NCI-H2107 (cell line): ENCODE measurements at places on chromosomes 16 and 17.

- DNase-seq: no peak
Measured at GRCh38 chr17:79088247-79088996, 13.8 kb downstream of the ENGASE start.

- no peak for DNase-seq
Measured at GRCh38 chr17:64608571-64608981, 53.5 kb downstream of the SMURF2 start.

DNA sequence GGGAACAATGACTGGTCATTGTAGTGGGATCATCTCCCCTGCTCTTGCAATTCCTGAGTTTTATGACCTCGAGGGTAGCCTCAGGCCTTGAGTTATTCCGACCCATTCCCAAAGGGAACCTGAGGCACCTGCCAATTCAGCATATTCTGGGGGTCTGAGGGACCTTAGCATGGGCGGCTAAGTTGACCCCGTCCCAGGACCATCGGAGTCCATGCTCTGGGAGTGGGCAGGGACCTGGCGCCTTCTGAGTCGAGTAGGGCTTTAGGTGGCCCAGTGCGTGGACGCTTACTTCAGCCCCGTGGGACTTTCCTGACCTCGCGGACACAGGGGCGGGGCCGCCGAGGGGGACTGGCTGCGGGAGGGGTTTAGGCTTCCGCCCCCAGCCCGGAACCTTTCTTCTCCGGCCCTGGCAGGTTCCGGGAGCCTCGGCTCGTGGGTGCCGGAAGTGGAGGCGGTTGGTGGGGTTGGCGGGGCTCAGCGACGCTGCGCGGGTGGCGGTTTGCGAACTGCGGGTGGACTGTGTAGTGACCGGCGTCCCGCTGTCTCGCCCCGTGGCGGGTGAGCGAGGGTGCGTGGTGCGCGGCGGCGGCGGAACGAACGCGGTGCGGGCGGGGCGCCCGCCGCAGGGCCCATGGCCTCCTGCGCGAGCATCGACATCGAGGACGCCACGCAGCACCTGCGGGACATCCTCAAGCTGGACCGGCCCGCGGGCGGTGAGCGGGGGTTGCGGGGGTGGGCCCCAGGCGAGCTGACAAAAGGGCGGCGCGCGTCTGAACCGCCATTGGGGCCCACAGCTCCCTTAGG is at the start of gene EDC4:
Gene EDC4 (plus strand): TSS at position 422 of the 804 bp plus-strand sequence. CDS start 210 bp downstream, at position 632.
- peak; percentile 32 for DNase-seq

- DNase-seq: no peak
Measured at GRCh38 chr17:9414471-9414870, 161.1 kb downstream of the STX8 start.

DNA sequence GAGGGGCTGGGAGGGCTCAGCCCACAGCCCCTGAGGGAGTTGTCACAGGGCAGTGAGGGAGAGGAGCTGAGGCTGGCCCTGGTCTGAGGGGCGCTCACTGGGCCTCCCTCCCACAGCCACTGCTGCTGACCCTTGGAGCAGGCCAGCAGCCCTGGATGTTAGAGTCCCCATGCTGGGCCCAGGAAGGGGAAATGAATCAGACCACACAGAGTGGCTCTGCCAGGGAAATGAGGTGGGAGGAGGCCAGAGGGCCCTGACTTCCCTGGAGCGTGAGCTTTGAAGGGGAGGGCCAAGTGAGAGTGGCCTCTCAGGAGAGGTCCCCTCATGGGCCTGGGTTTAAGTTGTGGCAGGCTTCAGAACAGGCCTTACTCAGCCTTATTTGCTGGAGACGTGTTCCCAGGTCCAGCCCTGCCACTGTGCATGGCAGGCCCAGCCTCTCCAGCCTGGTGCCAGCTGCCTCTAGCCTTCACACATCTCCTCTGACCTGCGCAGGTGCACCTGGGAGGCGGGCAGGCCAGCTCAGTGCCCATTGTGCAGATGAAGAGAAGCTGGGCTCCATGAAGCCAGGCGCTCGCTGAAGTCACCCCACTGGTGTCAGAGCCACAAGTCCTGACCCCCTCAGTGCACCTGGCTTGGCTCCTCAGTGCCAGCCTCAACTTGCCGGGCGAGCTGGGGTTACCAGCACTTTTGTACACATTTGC is 15.4 kb downstream of the GPT2 start:
- DNase-seq: no peak

DNA sequence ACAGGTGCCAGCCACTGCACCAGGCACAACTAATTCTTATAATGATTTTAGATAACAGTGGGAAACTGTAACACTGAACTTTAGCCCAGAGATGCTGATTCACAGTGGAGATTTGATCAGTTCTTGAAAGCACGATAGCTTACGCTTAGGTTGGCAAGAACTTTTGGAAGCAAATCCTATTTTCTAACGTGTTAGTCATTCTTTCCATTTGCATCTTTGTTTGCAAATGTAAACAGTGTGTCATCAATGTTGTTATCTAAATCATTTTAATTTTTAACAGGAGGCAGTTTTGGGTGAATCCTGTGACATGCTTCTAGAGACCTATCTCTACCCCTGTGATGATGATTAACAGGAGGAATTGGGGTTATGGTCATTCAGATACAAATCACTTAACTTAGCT is 35.7 kb upstream of the GNA13 start:
- DNase-seq: no peak

- no peak for DNase-seq
Measured at GRCh38 chr17:28643983-28644786, 773 bp downstream of the BLTP2 start.

GRCh38 chr17:35170968-35171771 is 23.0 kb downstream of the SLC35G3 start:
- no peak for DNase-seq

GRCh38 chr16:72092832-72093447 is 480 bp downstream of the TXNL4B start:
- no peak for DNase-seq

- no peak for DNase-seq
Measured at GRCh38 chr17:34365340-34365739, 2.3 kb upstream of the CCL1 start.

GRCh38 chr16:2008009-2008526 is 1.6 kb downstream of the ZNF598 start:
- DNase-seq: no peak

DNA sequence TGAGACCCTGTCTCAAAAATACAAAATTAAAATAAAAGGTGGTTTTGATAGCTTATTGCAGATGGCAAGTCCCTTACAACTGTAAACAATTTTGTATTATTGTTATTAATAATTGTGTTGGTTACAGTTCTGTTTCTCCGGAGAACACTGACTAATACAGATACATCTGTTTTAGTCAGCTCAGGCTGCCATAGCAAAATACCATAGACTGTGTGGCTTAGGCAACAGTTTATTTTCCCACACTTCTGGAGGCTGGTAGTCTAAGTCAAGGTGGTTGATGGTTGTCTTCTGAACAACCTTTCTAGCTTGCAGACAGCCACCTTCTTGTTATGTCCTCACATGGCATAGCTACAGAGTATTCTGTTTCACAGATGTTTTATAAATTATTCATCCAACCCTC is 14.2 kb upstream of the IL21R start:
- no peak for DNase-seq

DNA sequence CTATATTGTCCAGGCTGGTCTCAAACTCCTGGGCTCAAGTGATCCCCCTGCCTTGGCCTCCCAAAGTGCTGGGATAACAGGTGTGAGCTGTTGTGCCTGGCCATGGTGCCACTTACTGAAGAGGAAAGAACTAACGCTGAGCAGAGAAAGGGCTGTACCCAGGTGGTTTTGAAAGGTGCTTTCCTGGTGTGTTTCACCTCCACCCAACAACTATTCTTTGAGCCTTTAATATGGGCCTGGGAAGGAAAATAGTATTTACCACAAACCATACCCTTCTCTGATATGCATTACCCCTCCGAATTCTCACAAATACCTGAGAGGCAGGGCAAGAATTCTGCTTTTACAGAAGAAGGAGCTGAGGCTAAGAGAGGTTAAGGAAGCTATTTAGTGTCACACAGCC is 24.8 kb downstream of the KPNA2 start:
- DNase-seq: no peak

- no peak for DNase-seq
Measured at GRCh38 chr16:76059186-76059585, 218.0 kb upstream of the CNTNAP4 start.

- DNase-seq: no peak
Measured at GRCh38 chr17:15654886-15655561, 29.1 kb downstream of the TRIM16 start.

DNA sequence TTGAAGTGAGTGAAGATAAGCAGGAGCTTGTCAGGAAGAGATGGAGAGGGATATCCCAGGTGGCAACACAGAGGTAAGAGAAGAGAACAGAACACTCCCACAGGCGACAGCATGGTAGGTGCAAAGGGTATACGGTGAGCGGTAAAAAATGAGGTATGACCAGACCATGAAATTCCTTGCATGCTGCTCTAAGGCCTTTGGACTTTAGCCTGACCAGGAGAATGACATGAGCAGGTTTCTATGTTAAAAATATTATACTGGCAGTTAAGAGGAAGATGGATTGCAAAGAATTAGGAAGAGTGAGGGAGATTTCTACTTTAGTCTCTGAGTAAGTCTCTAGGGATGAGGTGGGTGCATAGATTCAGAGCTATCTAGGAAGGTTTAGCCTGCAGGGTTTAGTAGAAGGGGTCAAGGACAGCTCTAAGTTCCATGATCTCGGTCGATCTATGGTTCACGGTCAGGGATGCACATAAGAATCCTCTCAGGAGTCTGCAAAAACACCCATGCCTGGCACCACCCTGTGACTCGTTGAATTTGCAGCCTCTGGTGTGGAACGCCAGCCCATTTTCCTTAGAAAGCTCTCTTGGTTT is 65.7 kb downstream of the HLF start:
- no peak for DNase-seq

- DNase-seq: no peak
Measured at GRCh38 chr17:57562184-57562698, 182.9 kb downstream of the CCDC182 start.

DNA sequence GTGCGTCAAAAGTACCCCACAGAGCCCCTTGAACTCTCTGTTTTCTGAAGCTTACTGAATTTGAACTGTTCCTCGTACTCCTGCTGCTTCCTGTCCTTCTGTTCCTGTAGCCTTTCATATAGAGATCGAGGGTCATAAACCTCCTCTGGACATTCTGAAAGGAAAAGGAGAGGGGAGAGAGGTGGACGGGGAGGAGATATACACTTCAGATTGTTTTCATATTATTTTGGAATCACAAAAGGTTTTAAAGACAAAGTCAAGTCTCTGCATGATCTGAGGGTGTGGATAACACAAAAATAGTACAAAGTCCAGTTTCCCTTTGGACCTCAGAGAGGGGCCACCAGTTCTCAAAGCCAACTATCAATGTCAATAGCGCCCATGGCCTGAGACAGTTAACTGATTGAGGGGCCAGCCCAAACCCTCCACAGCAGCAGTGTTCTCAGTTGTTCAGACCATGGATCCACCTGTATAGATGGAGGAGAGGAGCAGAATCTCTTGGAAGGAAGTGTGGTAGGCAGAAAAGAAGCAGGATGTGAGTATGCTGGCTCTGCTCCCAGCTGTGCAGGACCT is 13.0 kb downstream of the PSME3IP1 start:
- DNase-seq: no peak

DNA sequence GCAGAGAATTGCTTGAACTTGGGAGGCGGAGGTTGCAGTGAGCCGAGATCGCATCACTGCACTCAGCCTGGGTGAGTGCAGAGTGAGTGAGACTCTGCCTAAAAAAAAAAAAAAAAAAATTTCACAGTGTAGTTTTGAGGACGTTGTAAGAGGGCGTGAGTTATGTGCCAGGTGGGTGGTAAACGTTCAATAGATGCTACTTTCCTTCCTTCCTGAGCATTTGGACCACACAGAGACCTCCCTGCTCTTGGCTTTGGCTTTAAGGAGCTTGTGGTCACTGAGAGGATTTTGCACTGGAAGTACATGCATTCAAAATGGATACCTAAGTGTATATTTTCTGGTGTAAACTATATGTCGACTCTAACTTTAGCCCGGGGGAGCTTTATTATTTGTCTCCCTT is 30.5 kb downstream of the SOST start:
- DNase-seq: no peak

GRCh38 chr16:1543085-1543896 is 9.8 kb downstream of the TMEM204 start:
- no peak for DNase-seq

GRCh38 chr17:31060791-31061550 is 33.8 kb upstream of the NF1 start:
- no peak for DNase-seq

GRCh38 chr17:5405400-5405799 is 14.1 kb downstream of the NUP88 start:
- DNase-seq: no peak

GRCh38 chr16:14335297-14335696 is 264.2 kb downstream of the MRTFB start:
- DNase-seq: no peak

DNA sequence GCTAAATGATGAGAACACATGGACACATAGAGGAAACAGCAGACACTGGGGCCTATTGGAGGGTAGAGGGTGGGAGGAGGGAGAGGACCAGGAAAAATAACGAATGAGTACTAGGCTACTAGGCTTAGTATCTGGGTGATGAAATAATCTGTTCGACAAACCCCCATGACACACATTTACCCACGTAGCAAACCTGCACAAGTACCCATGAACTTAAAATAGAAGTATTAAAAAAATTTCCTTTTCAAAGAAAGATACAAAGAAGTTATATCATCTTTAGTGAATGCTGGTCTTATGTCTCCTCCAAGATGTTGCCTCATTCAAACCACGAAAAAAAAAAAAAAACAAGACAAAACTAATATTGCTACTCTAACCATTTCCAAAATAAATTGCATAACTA is 31.7 kb downstream of the MBTD1 start:
- DNase-seq: no peak

DNA sequence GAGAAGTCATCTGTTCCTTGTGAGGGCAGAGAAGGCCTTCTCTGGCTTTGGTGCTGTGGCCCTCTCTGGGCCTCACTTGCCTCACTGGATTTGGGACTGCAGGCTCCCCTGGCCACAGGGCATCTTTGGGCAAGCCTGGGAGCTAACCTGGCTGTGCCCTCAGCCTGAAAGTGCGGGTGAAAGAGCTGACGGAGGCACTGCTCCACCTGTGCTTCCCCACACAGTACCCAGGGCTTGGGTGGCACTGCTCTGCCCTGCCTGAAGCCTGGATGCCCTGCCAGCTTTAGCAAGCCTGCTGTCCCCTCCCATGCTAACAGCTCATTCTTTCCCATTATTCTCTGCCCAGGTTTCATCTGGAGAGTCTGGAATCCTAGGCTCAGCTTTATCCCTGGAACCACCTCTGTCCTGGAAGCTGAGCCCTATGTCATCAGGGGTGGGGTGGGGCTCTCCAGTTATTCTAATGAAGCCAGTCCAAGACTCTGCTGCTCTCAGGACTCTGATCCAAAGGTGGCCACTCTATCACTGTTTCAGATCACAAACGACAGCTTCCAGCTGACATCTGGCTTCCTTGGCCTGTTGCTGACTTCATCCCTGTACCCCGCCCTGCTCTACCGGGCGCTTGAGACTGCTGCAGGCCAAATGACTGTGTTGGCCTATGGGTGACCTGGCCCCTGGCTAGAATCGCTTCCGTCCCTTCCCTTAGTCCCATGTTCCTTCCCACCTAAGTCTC is 29.3 kb downstream of the HIC1 start:
- no peak for DNase-seq

GRCh38 chr16:27109666-27110523 is 43.2 kb downstream of the C16orf82 start:
- DNase-seq: no peak
